Activated CD4-positive, alpha-beta T cell treated with anti-CD3 and anti-CD28 coated beads, Interleukin-2, amount 50 U/mL, for 4 hours (primary cell): ENCODE measurements at places on chromosomes 7 and 10.

DNA sequence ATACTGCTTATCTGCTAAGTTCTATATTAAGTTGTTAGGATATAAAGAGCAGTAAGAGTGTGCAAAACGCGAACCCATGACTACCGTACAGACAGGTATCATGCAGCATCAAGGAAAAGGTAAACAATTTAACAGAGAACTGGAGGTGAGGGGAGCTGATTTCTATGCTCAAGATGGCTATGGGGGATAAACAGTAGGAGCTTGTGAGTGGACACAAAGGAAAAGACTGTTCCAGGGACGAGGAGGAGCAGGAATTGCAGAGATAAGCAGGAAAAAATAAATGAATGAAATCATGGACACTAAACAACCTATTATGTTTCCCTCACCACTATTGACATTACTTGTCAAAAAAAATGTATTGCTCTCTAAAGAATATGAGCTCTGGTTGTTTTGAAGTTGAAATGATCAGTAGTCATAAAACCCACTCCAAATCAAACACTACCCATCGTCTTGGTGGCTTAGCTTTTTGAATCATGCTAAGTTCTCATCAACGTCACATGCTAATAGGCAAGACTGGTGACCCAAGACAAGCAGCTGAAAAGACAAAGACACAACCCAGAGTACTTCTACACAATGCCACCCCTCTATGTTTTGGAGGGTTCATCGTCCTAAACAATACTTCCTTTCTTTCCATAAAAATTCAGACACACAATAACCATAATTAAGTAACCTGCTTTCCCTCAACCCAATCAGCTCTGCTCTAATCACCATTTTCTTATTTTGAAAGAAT, 102.7 kb downstream of the NRP1 start:
- no peak for DNase-seq

DNA sequence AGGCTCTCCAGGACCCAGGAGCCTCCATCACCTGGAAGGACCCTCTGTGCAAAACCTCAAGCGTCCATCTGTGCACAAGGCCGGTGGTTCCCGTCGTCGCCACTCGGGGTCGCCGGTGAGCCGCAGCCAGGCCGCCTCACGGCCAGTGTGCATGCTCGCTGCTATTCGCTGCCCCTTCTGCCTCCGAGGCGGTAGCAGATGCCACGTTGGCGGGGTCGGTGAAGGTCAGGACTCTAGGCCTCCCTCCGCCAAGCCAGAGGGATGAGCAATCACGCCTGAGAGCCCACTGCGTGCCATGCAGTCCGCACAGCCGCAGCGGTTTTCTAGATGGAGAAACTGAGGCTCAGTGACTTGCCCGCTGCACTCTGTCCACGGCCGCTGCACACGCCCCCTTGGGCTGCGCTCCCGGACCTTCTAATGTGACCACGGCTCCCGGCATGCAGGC, 5.7 kb downstream of the UPK3B start:
- peak; percentile 33 for DNase-seq

GRCh38 chr7:35019179-35019729, 18.0 kb downstream of the DPY19L1 start:
- no peak for DNase-seq

GRCh38 chr10:3516234-3516922, 268.6 kb downstream of the KLF6 start:
- DNase-seq, result no peak

- DNase-seq, result no peak
Measured at GRCh38 chr7:153034791-153035190, 275.2 kb downstream of the ACTR3B start.

DNA sequence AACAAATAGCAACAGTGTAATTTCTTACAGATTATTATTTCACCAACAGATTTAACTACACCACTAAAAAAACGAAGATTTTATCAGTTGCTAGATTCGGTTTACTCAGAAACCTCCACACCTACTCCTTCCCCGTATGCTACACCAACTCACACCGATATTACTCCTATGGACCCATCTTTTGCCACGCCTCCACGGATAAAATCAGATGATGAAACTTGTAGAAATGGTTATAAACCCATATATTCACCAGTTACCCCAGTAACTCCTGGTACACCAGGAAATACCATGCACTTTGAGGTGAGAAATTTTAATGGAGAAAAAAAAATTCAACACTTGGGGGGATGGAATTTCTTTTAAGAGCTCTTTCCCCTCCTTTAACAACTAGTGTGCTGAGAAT, 92.5 kb downstream of the KMT2E start:
- no peak for DNase-seq

GRCh38 chr10:486206-486605, 203.3 kb downstream of the DIP2C start:
- no peak for DNase-seq

DNA sequence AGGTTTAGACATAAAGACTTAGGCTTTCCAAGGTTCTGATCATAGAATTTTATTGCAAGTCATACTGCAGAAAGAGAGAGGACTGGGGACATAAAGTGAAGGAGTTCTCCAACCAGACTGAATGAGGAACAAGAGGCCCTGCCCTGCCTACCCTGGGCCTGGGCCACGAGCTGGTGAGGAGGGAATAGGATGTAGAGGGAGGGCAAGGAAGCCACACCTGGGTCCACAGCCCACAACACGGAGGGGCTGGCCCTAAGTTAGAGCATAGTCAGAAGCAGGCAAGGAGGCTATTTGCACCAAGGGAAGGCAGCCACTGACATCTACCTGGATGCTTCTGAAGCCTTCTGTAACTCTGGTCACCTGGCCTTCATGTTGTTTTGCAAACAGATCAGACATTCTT, 82.2 kb upstream of the CXCL12 start:
- no peak for DNase-seq

DNA sequence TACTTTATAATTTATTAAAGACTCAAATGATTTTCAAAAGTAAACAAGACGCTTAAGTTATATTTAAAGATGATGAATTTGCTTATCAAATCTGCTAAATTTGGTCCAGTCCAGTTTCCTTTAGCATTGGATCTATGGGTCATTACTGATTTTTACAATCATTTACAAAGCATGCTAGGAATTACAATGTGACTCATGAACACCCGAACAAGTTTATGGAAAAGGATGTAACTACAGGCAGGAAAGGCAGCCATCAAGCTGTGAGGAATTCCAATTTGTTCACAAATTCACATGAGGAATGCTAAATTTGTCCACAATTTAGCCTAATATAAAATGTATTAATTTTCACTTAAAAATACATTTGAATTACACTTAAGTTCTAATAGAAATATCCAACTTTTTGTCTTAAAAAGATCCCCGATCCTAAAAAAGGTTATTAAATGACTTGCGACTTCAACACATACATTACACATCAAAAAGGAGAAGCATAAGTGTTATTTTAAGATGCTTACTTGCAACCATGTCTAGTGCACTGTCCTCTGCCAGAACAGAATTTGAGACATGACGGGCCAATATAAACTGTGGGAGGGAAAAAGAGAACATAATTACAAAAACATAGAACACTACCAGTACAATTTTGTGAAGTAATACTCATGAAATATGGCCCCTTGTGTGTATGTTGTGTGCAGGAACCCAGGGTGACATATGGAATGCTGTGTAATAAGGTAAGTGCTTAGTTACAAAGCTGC, 194.2 kb upstream of the SLC26A5 start:
- DNase-seq, result no peak

- DNase-seq, result no peak
Measured at GRCh38 chr10:74207691-74208480, 56.9 kb downstream of the ADK start.

- DNase-seq, result no peak
Measured at GRCh38 chr10:47351899-47352815, 4.0 kb downstream of the RBP3 start.

DNA sequence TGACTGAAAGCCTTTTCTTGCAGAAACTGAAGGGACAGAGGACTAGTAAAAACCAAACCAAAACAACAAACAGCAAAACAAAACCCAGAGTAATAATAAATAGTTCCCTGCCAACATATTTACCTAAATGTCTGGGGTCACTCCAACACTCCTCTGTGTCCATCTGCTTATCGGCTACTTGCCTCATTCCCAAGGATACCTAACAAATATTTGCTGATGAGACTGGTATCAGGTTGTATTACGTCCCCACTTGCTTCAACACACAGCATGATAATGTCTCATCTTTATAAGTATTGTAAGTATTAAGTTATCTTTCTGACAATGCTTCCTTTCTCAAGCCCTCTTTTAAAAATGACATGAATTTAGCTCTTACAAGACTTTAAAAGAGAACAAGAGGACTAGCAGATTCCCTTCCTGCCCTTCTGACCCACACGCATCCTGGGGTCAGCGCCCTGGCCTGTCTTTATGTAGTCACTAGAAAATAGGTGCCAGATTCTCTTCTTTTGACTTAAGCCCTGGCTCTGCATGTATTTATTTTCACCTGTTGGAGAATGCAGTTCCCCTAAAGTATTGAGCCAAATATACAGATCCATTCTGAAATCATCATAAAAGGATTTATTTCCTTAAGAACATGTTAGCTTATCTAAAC, 110.2 kb downstream of the SEM1 start:
- no peak for DNase-seq

DNA sequence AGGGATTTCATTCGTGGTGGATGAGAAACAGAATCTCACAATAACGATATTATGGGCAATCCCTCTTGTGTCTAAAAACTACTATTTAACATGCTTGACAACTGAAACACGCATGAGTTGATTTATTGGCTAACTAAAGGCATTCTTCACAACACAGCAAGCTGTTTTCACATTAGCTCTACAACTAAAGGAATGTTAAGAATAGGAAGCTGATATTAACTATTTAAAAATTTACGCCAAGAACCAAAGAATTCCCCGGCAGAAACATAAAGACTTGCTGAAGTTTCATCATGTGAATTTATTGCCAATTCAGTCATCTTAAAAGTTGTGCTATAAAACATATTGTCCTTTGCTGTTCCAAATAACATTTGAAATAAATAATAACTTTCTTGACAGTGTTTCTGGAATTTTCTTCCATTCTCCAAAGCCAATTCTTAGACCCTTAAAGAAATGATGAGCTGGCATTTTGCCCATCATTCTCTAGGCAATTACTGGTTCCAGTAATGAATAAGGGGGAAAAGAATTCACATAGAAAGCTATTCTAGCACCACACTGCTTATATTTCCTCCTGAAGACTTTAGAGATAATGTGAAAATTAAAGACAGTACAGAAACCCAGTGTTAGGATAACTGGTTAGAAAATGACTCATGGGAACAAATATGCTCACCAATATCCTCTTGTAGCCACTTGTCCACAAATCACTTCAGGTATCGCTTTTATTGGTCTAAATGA, 233.1 kb downstream of the PARD3 start:
- DNase-seq, result no peak

GRCh38 chr10:43237128-43237527, 29.7 kb downstream of the RASGEF1A start:
- no peak for DNase-seq

GRCh38 chr10:121836171-121836570, 91.7 kb downstream of the ATE1 start:
- no peak for DNase-seq

DNA sequence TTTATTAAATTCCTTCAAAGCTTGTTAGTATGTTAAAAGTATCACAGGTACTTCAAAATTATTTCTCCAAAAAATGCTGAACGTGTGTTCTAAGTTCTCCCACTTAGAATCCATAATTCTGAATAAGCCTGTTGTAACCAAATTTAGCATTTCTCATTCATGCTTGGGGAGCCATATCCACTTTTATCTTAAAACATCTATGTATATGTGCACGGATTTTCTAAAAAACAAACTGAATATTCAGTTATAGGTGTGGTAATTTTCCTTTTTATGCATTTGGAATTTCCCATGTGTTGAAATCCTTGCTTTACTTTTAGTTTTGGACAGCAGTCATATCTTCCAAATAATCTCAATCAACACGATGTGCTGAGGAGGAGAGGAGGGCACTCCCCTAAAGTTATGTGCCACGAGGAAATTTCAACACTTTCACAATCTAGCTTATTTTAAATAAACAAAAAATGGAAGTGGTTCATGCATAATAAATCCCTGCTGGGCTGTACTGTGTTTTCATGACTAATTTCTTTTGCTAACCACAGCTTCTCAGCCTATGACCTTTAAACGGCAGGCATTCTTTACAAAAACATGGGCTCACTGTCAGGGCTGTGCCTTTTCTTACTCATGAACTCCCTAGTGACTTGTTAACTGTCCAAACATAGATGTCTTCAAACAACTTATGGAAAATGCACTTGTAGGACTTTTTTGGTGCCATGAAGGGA, 380.3 kb upstream of the SEMA3C start:
- no peak for DNase-seq

DNA sequence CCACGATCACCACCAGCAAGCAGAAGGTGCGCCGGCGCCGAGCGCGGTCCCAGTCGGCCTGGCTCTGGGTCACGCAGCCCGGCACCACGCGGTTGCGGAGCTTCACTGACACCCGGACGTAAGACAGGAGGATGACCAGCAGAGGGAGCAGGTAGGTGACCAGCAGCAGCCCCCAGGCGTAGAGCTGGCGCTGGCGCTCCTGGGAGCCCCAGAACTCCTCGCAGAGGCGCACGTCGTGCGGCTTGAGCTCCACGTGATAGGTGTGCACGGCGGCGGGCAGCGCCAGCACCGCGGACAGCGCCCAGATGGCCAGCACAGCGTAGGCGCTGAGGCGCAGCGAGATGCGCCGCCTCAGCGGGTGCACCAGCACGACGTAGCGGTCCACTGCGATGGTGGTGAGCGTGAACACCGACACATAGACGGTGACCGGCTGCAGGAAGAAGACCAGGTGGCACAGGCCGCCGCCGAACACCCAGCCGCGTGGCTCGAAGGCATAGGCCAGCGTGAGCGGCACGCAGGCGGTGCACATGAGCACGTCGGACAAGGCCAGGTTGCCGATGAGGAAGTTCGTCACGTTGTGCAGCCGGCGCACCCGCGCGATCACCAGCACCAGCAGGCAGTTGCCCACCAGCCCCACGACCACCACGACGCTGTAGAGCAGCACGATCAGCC, 920 bp downstream of the PRLHR start:
- DNase-seq, result peak; percentile 13

- no peak for DNase-seq
Measured at GRCh38 chr10:109977382-109977806, 30.4 kb upstream of the ADD3 start.

DNA sequence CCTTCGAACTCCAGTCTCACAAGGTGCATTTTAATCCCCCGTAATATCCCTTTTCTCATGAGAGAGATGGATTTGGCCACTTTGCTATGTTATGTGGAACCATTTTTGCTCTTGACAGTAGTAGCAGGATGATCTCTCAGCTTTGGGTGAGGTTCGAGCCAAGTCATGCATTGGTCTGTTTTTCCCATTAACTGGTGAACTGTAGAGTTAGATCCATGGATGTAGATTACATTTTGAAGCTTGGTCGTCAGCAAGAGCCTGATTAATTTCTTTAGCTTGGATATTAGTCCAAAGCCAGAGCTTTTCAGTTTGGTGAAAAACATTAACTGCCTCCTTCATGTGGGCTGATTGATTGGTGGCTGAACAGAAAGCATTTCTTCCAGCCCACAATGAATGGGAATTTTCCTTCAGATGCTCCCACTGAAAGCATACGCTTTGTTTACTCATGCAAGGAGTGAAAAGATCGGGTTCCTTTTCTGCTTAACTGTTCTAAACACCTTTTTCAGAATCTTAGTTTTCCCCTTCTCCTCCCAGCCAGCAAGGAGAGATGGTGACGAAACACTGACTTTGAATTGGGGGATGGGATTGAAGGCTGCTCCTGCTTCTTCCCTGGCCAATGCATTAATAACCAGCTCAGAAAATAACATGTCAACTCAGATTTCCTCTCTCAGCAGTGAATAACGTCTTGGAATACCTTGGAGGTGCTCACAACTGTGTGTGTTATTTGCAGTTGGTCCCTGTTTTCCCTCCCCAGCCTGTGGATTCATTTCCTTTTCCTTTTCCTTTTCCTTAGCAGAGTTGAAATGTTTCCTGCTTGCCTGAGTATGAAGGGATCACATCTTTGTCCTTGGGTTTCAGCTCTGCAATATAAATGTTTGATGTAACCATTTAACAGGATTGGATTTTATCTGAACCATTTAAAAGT, 351.8 kb upstream of the FZD8 start:
- no peak for DNase-seq
